ENCODE measurements at places on chromosomes 5 and 9. TPM values are rescaled to one million over a fixed set of nuclear protein-coding genes. Genes with fewer than 3 reads are reported as not detected.

DNA sequence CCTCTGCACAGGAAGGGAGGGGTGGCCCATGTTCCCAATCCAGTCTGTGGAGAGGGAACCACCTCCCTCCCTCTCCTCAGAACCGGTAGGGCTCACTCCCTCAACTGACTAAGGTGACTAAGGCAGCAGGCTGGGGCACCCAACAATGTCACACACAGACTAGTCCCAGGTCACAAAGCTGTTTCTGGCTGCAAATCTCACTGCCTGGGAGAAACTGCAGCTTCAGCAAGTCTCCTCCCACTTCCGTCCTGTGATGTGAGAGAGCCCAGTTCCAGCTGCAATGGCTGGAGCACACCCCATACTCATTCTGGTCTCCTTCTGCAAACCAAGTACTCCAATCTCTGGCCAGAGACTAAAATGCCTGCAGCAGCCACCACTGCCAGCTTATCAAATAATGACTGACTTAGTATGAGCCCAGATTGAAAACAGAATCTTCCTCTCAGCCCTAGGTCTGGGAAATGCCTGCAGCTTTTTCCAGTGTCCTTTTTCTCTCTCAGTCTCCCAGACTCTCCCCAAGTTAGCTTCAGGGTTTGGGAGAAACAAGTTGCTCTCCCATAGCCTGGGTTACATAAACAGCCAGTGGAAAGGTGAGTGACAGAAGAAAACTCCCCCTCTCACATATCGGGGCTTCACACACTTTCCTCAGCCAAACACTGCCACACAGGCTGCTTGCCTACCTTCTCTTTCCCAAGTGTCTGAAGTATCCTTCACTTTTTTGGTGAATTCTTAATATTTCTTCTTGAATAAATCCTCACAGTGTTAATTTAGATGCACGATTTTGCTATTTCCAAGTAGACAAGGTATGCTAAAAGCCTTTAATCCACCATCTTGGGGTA, 247.4 kb upstream of the RASA1 start:
- DNase-seq, result peak; percentile 27

DNA sequence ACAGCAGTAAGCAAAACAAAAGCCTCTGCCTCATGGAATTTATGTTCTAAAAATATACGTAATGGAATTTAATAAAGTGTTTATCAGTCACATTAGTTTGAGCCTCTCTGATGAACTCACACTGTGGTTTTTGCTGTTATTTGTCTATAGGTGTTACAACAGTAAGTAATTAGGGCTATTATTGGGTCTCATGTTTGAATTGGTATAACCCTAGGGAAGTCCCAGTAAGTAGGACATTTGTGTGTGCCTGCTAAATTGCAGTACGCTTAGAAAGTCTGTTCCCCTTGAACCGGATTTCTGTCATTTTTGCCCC, 197.6 kb downstream of the NR3C1 start:
- DNase-seq, result no peak

Gene TTC16
- 0.25 TPM for total RNA-seq

Gene FRMD3
- total RNA-seq, result 131 TPM

Gene SLC9A3
- 0.91 TPM for total RNA-seq

Gene HAVCR2
- total RNA-seq, result 3.1 TPM
